ENCODE measurements at places on chromosomes 12 and 14.

GRCh38 chr12:122306407-122306806, 40.1 kb upstream of the VPS33A start:
- DNase-seq, result no peak

- no peak for DNase-seq
Measured at GRCh38 chr12:83220774-83221173, 534.1 kb downstream of the TMTC2 start.

- DNase-seq, result no peak
Measured at GRCh38 chr12:68450947-68451260, 118.7 kb upstream of the MDM1 start.

DNA sequence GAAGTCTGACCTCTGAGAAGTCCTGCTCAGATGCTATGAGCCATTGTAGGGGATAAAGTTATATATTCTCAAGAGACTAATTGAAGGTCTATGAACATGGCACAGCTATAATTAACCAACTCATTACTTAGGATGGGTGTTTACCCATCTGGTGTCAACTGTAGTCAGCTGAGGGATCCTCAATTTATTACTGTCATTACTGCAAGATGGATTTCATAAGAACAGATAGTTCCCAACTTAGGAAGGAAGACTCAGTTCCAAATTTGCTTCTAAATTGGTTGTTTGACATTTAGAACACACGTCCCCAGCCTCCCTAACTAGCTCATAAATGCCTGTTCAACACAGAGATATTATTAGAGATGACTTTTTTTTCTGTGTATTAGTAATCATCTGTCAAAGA, 81.4 kb downstream of the FRMD6 start:
- DNase-seq, result no peak

DNA sequence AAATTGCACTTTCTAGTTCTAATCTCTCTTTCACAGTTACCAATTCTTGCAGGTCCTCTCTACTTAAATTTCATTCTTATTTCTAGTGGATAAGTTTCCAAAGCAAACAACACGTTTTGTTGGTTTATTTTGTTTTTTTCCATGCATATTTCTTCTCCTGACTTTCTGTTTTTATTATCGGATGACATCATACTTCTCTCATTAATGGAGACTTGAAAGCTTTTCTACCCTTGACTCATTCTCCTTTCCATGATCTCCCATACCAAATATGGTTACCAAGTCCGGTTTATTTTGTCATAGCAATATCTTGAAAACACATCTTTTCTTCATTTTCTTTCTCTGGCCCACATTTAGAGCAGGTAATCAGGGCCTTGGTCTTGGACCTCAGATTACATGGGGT, 796.5 kb downstream of the GALC start:
- no peak for DNase-seq

DNA sequence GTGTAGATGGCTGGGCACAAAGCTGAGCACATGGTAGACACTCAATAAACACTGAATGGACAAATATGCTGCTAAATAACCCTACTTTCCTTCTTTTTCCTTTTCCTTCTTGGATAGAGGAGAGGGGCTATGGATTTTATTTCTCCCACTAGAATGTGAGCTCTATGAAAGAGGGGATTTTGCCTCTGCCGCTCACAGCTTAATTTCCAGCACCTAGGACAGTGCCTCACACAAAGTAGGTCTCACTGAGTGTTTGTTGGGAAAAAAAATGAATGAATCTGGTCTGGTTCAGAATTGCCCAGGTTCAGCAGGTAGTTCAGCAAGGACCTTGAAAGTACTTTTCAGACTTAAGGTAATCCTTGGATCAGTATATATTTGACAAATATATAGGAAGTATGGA, 65.5 kb downstream of the WSCD2 start:
- no peak for DNase-seq

GRCh38 chr14:24418492-24418873, 11.0 kb downstream of the CBLN3 start:
- DNase-seq, result no peak

DNA sequence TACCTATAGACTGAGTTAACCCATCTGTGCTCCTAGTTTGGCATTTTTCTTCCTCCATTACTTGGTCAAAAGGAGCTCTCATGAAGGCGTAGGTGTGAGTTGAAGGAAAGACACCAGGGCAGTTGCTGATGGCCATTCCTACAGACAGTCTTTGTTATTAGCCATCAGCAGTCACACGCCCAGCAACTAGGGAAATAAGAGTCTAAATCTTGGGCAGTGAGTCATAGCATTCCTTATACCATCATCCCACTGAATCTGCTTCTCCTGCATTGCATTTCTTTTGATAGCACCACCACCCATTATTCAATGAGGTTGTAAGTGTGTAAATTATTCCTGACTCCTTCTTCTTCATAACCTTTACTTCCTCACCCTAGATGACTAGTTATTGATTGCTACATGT, 150.9 kb upstream of the IGF1 start:
- no peak for DNase-seq

DNA sequence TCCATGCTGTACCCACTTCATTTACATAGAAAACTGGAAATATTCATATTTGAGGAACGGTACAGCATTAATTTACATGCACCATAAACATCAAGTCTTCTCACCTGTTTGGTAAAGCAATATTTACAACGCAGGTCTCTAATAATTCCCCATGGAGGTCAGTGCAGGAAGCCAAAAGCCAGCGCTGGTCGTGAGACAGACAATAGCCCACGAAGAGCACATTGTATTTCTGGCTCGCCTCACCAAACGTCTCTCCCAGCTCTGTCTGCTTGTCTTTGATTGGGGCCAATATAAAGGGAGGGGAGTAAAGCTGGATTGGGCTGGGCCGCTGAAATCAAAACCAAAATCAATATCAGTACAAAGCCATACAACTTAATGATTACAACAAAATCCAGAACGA, 302.1 kb downstream of the MED13L start:
- no peak for DNase-seq

DNA sequence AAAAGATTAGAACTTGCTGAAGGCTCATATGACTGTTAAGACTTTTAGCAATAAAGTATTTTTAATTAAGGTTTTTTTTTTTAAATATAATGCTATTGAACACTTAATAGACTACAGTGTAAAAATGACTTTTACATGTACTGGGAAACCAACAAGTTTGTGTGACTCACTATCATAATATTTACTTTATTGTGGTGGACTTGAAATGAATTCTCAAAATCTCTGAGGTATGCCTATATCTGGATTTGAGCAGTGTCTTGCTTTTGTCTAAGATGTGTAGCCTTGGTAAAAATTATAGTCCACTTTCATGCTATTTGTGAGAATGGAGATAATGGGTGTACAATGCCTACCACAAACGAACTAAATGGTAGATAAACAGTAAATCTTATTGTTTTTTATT, 33.9 kb upstream of the NAV3 start:
- DNase-seq, result no peak

DNA sequence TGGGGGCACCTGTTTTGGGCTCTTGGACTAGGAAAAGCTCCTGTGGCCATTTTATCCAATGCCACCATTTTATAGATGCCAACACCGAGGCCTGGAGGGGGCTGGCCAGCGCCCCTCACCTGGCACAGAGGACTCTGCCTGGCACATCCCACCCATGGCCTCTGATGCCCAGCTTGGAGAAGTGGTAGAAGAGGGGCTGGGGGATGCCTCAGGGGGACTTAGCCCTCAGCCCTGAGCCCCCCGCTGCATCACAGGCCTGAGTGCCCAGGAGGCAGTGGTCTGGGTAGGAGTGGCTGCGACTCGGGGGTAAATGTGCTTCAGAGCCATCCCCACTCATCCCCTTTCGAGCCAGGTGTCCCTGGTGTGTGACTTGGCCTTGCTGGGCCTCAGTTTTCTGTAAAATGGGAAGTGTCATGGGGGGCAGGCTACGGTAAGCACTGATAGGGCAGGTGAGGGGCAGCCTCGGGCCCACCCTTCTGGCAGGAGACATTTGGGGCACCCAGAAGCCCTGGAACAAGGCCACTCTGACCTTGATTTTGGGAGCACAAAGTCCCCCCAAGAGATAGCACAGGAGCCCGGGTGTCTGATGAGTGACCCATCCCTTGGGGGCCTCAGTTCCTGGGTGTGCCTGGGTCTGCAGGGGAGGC, 22.5 kb downstream of the SH2B3 start:
- DNase-seq, result no peak

- peak; percentile 65 for DNase-seq
Measured at GRCh38 chr12:49868952-49869815, 26.3 kb upstream of the BCDIN3D start.

DNA sequence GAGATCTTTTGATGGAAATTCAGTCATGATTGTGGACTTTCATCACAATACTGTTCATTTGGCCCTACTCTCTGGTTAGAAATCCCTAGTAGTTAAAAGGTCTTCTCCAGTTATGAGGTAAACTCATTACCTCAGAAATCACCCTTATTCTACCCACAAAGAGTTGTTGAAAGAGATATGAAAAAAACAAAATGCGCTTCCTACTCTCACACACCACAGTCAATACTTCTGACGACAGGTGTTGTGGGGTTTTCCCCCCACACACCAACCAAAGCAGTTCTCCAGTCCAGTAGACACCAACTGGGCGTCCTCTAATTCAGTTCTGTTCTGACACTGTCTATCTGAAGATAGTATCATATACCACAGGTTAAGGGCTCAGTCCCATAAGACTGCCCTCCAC, 54.9 kb downstream of the TRMT5 start:
- DNase-seq, result no peak

- no peak for DNase-seq
Measured at GRCh38 chr14:105279642-105280361, 21.0 kb downstream of the BRF1 start.

DNA sequence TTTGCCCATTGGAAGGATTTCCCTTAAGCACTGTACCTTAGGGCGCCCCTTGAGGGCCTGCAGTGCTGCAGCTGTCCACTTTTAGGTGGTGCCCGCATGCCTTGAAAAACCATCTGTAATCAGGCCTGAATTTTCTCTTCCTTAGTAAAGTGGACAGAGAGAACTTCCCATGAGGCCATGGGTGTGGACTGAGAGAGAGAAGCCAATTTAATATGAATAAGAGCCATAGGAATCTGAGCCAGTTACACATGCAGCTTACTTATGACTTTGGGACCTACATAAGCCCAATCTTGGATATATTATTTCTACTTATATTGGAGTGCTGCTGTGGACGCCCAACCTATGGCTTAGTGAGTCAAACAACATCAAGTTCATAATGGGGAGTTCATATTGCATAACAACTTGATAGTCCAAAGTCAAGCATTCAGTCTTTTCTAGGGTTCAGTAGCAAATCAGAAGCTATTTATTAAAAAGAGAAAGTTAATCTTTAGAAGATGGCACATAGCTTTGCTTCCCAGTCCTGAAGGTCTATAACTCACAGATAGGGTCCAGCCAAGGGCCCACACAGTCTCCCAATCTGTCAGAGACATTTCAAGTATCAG, 11.1 kb upstream of the ETV6 start:
- no peak for DNase-seq

DNA sequence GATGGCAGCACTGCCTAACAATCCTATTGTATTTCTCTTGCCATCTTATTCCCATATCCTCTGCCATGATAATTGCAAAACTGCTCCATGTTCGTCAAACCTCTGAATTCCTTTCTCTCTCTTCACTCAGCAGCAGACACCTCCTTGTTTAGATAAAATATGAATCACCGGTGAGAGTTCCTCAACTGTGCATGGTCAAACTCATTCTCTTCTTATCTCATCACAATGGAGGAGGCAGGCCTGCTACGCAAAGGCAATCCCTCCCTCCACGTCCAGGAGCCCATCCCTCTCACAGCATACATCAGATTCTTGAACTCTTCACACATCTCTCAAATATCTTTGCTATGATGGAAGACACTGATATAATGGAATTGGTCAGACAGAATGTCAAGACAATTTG, 90.1 kb upstream of the DAAM1 start:
- DNase-seq, result no peak

All from nucleus accumbens (tissue), 56 donors.